ENCODE measurements at places on chromosomes 1 and 21.

DNA sequence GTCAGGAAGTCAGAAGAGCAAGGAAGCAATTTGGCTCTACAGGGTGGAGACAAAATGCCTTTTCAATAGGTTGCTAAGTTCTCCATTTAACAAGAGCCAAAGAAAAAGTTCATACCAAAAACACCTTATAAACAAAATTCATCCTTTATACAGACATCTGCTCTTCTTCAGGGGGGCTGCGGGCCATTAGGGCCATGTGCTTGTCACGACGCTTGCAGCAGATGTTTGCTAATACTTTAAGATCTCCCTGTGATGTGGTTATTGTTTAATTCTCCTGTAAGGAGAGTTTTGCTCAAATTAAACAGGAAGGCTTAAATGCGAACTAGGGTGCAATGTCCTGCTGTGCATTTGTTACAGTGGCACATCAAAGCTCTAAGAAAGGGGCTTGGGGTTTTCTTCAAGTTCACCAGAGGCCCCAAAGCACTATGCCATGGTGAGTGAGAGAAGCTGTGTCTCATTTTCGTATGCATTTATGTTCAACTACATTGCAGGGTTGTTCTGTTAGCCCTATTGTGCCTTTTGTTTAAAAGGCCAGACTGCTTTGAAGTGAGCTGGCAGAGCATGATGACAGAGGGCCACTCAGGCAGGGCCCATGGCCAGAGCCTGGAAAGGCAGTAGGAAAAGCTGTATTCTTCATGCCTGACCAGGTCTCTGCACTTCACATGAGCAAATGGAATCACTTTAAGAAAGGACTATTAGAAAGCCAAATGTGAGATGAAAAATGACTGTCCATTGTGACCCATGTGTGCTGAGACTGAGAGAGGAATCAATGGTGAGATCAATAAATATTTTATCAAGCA, 24.8 kb upstream of the NTPCR start:
- DNase-seq: no peak

DNA sequence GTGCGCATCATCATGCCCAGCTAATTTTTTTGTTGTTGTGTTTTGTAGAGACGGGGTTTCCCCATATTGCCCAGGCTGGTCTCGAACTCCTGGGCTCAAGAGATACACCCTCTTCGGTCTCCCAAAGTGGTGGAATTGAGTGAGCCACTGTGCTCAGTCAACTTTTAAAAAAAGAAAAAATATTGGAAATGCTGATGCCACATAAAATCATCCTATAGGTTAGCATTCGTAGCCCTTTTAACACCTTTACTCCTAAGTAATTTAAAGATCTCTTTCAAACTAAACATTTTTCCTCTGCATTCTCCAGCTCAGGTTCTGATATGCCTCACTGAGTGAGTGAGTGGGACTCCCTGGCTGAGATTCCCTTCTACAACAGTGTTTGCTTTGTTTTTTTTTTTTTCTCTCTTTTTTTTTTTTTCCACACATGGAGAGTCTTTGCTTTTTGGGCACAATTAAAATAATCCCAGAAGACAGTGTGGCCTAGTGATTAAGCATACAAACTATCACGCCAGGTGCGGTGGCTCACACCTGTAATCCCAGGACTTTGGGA, 74.0 kb downstream of the LPGAT1 start:
- DNase-seq: no peak

DNA sequence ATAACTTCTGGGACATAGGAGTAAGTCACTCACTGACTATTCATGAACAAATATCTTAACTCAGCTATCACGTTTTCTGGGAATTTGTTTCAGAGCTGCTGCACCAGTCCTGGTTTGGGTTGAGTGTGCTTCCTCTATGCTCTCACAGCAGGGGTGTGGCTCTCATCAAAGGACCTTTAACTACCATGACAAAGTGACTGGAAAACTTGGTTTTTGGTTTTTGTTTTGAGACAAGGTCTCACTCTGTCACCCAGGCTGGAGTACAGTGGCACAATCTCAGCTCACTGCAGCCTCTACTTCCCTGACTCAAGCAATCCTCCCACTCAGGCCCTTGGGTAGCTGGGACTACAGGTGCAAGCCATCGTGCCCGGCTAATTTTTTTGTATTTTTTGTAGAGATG, 4.1 kb downstream of the ILDR2 start:
- DNase-seq: peak; percentile 9

DNA sequence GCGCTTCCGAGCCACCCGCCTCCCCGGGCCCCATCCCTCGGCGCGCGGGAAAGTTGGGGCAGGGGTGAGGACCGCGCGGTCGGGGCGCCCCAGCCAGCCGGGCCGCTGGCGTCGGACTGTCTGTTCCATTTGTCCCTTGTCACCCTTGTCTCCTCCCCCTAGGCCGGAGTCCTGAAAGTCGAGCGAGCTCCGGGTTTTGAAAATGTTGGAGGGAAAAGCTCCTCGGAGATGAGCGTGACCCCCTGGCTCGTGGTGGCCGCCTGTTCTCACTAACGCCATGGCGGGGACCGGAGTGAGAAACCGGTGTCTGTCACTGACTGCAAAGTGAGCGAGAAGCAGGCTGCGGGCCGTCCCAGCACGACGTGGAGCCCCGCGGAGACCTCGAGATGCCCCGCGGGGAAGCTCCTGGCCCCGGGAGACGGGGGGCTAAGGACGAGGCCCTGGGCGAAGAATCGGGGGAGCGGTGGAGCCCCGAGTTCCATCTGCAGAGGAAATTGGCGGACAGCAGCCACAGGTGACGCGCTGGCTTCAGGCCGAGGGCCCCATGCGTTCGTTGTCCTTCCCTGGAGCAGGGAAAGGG, 491 bp downstream of the PER3 start:
- DNase-seq: no peak

DNA sequence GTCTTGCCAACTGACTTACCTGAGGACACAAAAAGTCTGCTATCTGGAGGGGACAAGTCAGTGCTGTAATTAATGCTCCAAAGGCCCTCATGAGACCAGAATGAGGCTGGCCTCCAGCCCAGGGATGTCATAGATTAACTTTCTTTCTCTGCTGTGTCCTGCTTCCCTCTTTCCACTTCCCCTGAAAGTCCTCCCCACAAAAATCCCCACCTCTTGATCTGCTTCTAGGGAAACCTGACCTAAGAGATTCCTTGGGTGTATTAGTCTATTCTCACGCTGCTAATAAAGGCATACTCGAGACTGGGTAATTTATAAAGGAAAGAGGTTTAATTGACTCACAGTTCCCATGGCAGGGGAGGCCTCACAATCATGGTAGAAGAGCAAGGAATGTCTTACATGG, 39.2 kb downstream of the RUNX3 start:
- peak; percentile 56 for DNase-seq

DNA sequence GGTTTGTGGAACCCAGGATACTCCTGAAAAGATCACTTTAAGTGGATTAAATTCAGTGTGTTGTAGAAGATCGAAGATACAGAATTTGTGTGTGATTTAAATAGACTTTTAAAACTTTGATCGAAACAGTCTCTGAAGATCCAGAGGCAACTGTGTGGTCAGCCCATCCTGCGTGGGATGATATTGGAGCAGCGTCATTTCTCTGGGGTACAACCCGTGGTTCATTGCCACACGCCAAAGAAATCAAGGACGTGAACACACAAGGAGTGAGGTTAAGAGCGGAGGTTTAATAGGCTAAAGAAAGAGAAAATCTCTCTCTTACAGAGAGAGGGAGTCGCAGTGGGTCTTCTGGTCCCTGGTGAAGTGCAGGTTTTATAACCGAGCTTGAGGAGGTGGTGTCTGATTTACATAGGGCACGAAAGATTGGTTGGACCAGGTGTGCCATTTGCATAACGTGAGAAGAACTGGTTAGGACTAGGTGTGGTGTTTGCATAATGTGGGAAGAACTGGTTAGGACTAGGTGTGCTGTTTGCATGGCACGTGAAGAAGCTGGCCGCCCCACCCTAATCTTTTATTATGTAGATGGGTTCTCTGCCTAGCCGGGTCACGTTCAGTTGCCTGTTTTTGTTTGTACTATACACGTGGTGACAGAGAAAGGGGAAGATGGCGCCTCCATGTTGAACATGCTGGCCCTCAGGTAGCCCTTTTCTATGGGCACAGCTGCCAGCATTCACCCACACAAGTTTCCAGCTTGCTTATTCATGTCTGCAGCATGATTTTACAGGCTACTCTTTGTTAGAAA, 82.3 kb downstream of the ADSS2 start:
- DNase-seq: no peak

- DNase-seq: peak; percentile 75
Measured at GRCh38 chr1:199857108-199857507, 170.4 kb upstream of the NR5A2 start.

GRCh38 chr21:45269861-45270260, 17.8 kb downstream of the POFUT2 start:
- no peak for DNase-seq

- peak; percentile 5 for DNase-seq
Measured at GRCh38 chr1:45644661-45645060, 20.8 kb upstream of the CCDC17 start.

GRCh38 chr1:111907321-111907720, 82.1 kb downstream of the KCND3 start:
- DNase-seq: no peak

- no peak for DNase-seq
Measured at GRCh38 chr1:2914702-2915101, 106.6 kb upstream of the ACTRT2 start.

- DNase-seq: no peak
Measured at GRCh38 chr1:218718206-218718605, 373.1 kb downstream of the TGFB2 start.
